ENCODE measurements at places on chromosomes 1 and 21. TPM values are rescaled to one million over a fixed set of nuclear protein-coding genes. Genes with fewer than 3 reads are reported as not detected.
A peak's percentile ranks its signal among the peaks of the same experiment; 100 is the strongest.

DNA sequence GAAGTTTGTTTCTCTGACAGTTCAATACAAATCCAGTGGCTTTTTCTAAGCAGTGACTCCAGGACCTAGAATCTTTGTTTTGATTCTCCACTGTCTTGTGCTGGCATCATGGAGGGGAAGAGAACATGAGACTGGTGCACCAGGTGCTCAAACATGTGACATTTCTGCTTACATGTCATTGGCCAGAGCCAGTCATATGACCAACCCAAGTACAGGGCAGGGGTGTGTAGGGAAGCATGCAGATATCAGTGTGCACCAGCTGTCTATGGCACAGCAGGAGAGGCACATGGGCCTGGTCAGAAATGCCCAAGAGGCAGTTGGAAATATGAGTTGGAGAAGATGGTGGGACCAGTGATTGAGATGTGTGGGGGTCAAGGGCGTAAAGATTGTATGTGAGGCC lies 297.0 kb downstream of the HHAT start:
- DNase-seq: no peak

DNA sequence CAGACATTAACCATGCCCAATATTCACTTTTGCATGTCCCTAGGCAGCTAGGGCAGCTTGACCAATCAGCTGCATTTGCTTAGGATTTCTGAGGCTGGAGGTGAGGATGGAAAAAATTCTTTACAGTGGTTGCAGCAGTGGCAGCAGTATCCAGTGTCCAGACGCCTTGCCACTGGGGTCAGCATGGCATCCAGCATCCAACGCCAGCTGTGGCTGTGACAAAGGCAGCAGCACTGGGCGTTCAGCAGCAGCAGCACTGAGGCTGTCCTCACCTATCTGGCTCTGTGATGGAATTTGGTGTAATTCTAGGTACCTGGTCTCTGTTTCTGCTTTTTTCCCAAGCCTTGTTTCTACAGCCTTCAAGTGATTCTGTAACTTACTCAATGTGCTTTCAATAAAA lies 15.5 kb downstream of the RHBDL2 start:
- DNase-seq: no peak

The CFHR2 gene
- total RNA-seq: not detected

DNA sequence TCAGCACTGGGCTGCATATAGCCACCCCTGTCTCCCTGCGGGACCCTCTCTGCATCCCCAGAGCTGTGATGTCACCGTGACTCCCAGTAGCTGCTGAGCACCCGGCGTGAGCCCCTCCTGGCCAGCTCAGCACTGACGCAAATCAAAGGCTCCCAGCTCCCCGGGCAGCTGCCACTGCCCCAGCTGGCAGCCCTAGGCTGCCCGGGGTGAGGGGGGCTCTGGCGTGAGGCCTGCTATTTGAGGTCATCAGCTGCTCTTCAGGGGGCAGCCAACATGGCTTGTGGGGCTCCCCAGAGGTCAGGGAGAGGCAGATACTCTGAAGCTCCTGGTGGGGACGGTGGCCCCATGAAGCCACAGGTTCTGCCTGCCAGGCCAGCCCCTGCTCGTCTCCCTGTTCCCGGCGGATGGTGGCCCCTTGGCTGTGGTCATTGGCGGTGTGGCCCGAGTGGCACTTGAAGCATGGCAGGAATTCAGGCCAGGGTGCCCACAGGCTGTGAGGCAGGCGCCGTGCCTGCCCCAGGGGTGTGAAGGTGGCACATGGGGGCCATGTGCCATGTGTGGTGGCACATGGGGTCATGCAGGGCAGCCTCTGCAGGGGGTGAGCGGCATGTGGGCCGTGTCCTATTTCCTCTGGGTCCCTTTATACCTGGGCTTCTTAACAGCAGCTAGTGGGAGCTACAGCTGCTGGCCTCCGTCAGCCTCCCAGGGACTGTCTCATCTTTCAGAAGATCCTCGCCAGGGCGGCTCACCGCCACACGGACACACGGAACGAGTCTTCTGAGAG lies 85.4 kb downstream of the SIK1 start:
- no peak for DNase-seq

- no peak for DNase-seq
These were observed 82.4 kb downstream of the ABCA4 start for GRCh38 chr1:94038511-94038910.

- no peak for DNase-seq
These were observed 235.2 kb downstream of the TRABD2B start for GRCh38 chr1:47761974-47762373.

The ROR1 gene
- 6.7 TPM for total RNA-seq

GRCh38 chr1:56057466-56058405 lies 521.6 kb downstream of the PLPP3 start:
- no peak for DNase-seq

The ADAMTS5 gene
- total RNA-seq: 0.66 TPM

DNA sequence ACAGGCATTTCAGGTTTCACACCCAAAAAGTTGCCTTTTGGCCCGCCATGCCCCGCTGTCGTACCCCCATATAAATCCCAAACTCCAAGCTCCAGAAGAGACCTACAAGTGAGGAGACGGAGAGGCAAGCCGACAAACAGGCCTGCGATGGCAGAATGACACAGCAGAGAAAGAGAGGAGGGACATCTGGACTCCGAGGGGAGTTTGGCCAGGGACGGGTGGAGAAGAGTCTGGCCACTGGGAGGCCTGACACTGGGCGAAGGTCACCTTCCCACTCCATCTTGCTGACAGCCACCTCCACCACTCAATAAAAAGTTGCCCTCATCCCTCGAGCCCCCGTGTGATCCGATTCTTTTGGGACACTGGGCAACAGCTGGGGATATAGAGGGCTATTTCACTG lies 1.9 kb upstream of the CFH start:
- no peak for DNase-seq

DNA sequence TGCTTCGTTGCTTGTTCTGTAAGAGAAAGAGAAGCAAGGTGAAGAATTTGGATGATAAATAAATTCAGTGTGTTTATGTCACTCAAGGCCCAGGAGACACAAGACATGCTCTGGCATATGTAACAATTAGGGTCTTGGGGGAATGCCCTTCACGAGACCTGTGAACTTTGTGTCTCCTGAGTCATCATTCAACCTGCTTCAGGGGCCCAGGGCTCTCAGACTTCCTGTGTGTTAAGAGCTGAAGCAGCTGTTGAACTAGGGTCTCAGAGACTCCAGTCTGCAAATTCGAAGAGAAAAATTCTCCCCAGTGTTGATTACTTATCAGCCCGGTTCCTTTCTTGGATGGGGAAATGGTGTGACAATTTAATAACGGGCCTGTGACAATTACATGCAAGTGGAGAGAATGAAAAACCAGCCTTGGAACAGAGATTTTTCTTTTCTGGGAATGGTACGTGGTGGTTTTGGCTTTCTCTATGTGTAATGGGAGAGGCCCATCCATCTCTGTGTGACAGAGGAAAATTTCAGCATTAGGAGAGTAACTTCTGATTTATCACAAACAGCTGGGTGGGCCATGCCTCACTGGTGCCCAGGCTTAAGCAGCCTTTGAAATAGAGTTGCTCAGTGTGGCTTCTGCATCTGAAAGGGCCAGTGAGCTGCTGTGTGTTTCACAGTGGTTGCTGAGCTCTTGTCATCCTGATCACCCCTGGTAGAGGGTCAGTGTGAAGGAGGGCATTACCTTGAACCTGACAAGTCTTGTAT lies 22.4 kb downstream of the HUNK start:
- DNase-seq: no peak

DNA sequence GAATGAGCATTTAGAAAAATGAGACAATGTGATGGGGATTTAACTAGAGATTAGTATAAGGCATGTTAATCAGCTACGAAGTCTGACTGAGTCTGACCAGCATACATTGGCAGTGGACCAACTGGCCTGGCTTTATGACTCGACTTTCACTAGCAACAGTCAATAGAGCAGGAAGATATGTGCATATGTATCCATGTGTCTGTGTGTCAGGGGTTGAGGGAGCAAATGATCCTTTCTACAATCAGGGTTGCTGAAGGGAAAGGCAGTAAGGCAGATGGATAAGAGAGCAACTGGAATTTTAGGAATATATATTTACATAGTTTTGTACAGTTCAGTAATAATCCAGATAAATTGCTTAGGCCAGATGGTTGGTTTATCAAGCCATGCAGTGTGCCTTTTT lies 645.6 kb downstream of the PLA2G4A start:
- DNase-seq: no peak

The ILDR2 gene
- total RNA-seq: 0.95 TPM

GRCh38 chr1:230068621-230068873 lies 1.5 kb downstream of the GALNT2 start:
- DNase-seq: no peak

The CD48 gene
- total RNA-seq: 0.43 TPM

The MAD2L2 gene
- total RNA-seq: 22.5 TPM

The BCAR3 gene
- total RNA-seq: 5.0 TPM

The FGR gene
- total RNA-seq: 0.63 TPM

GRCh38 chr1:116434849-116435248 lies 61.8 kb downstream of the ATP1A1 start:
- no peak for DNase-seq

The UTS2 gene
- total RNA-seq: not detected

DNA sequence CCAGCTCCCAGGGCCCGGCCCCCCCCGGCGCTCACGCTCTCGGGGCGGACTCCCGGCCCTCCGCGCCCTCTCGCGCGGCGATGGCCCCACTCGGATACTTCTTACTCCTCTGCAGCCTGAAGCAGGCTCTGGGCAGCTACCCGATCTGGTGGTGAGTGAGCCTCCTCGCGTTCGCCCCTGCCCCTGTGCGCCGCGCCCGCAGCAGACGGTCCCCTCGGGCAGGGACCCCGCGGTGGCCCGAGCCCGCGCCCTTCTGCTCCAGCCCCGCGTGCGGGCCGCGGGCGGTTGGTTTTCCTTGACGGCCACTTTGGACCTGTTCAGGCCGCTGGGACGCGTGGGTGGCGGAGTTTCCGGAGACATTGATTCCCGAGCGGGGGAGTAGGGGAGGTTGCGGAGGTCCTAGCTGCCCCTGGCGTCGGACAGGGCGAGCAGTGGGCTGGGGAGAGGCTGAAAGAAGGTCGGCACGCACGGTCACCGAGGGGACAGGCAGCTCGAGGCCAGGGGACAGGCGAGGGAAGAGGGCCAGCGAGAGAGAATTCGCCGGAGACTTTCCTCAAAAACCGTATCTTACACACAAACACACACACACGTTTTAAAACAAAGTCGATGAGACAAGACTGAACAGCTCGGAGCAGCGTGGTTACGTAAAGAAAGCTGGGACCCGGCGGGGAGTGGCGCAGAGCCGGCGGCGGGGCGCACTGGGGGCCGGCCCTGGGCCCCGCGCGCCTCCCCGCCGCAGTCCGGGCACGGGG lies 427 bp downstream of the WNT3A start:
- no peak for DNase-seq

GRCh38 chr1:86138746-86139145 lies 17.8 kb downstream of the COL24A1 start:
- DNase-seq: no peak

DNA sequence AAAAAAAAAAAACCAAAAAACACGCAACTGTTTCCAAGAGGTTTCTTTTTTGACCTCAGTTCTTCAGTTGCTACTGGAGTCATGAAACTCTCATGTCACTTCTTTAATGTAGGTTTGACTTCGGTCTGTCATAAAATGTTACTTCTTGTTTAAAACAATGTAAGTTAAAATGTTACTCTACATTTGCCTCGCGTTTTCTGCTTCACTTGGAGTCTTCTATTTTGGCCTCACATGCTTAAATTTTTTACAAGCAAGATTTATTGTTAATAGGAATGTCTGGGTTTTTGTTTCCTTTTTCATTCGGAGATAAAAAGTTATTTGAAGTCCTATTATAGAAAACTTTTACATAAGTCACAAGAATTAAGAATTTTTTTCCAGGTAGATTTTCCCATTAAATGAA lies 880.2 kb downstream of the LTN1 start:
- no peak for DNase-seq

DNA sequence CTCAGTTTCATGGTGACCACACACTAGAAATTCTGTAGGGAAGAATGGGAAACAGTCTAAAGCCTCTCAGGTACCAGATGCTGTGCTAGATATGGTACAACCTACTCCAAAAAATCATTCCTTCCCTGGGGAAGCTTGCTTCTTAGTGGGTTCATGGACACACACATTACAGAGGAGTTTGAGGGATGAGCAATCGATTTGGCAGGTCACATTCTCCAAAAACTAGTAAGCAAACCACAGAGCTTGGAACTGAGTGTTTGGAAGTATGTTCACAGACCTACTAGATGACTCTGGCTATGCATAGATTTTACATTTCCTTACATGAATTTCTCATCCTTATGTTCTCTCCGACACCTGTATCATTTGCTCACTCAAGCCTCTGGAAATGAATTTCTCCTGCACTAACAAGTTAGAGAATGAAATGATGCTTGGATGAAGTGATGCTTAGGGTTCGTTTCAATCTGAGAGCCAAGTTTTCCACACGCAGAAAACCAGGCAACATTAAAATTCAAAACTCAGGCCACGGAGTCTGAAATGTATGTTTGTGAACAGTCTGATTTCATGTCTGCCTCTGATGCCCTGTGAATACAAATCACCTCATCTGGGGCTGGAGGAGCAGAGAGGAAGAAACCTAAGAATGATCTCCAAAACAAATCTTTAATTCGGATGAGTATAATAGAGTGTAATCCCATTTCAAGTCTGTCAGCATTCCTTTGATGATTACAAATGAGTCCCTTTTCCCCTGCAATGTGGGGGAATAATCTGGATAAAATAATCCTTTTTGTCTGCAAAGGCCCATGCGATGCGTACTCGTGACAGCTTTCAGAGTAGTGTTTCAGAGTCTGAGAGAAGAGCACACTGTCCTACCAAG lies 11.0 kb downstream of the EVA1C start:
- DNase-seq: no peak

- no peak for DNase-seq
These were observed 52.1 kb downstream of the MIGA1 start for GRCh38 chr1:77831566-77831965.

GRCh38 chr1:30379684-30380624 lies 343.4 kb downstream of the MATN1 start:
- no peak for DNase-seq

DNA sequence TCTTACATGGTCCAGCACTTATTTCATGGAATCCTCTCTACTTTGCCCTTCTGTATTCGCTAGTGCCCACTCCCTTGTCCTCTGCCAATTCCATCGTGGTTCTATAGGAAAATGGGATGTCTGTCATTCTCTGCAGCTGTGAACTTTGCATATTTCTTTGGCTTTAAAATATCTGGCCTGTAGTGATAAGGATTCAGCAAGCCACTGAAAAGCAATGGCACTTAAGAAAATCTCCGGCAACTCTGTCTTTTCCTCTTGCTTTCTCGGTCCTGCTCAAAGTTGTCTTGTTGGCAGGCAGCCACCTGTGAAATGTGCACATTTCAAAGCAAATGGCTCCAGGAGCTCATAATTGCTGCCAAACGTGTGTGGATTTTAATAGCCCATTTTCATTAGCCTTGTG lies 91.8 kb downstream of the CHD1L start:
- DNase-seq: no peak

The LIN28A gene
- not detected for total RNA-seq

DNA sequence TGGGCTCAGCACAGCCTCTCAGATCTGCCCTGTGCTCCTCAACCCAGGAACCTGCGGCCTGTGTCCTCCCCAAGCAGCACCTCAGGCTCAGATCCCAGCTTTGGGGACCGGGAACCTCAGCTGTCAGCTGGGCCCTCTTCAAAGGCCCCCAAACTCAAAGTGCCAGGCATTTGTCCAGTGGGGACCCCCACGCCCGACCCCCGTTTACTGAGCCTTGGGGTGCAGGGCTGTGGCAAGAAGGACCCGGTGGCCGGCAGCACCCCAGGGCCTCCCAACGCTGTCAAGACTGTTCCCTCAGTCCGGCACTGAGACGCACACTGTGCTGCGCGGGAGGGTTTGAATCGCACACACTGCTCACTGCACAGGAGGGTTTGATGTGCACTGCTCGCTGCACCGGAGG lies 35.0 kb downstream of the MORN1 start:
- peak; percentile 38 for DNase-seq

- DNase-seq: no peak
These were observed 12.2 kb downstream of the DSTYK start for GRCh38 chr1:205199090-205199930.

Measured in pancreas (tissue), 10 donors.